ENCODE measurements at places on chromosomes 1 and 21.

- DNase-seq = no peak
Observed at GRCh38 chr1:241902391-241903065, 54.5 kb downstream of the EXO1 start.

DNA sequence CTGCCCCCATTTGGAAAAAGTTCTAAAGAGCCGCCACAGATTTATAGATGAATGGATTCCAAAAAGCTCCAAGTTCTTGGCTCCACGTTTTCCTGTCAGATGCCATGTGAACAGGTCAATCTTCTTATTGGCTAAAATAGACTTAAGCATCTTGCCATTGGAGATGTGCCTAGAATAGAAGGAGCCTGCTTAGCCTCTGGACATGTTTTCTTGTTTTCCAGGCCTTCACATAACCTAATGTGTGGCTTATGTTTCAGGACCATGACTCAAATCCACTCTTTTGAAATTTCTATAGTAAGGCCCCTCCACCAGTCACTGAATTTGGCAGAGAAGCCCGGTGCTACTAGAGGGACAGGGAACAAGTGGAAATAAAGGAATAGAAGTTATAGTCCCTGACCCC is 31.5 kb downstream of the PHC2 start:
- DNase-seq = no peak

DNA sequence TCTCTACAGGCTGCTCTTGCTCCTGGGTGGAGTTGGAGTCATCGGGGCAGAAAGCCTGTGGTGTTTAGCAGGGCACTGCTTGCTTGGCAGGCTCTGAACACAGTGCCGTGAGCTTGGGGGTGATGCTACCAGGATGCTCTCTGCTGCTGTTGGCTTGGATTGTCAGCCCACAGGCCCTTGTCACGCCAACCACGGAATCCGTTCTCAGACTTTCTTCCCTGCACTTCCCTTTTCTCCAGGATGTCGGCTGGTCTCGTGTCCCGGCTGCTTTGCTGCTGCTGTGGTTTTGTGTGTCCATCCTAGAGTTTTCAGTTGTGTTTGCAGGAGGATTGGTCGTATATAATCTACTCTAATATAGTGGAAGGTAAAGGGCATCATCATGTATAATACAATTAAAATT is 44.4 kb upstream of the TTC34 start:
- DNase-seq = no peak

- no peak for DNase-seq
Observed at GRCh38 chr21:19508844-19509243, 1105.3 kb upstream of the TMPRSS15 start.

- DNase-seq = no peak
Observed at GRCh38 chr1:186194107-186194756, 180.8 kb downstream of the TPR start.
